AG08395 (cell line): ENCODE measurements at places on chromosomes 5 and 9.

- DNase-seq = no peak
Measured at GRCh38 chr5:114097570-114097969, 264.3 kb upstream of the KCNN2 start.

GRCh38 chr5:122494109-122494508, 182.1 kb downstream of the SNCAIP start:
- no peak for DNase-seq

- DNase-seq = no peak
Measured at GRCh38 chr9:113139225-113139829, 11.5 kb upstream of the SLC31A2 start.

GRCh38 chr5:20166456-20166855, 178.5 kb upstream of the CDH18 start:
- no peak for DNase-seq

DNA sequence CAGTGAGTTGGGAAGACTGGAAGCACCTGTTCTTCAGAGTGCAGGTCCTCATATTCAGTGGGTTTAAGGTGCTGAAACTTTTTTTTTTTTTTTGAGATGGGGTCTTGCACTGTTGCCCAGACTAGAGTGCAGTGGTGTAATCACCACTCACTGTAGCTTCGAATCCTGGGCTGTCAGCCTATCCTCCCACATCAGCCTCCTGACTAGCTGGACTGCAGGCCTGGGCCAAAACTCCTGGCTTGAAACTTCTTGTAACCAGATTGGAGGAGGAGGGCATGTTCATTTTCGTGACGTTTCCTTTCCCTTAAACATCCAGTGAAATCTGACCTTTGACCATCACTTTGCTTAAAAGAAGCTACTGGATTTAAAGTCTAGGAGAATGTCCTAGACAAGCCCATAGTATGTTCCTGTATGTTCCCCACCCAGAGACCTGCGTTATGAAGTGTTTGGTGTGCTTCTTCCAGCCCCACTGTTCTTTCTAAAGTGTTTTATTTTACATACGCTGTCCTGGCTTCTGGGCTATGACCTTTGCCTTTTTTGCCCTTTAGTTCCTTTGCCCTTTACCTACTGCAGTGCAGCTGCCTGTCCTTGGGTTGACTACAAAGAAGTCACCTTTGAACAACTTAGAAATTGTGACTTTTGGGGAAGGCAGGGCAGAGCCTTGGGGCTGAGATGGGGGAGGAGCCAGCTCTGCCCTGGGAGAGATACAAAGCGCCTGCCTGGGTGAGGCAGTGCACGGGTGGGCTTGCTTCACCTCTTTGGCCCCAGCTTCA, 18.4 kb downstream of the TENT4A start:
- DNase-seq = no peak

DNA sequence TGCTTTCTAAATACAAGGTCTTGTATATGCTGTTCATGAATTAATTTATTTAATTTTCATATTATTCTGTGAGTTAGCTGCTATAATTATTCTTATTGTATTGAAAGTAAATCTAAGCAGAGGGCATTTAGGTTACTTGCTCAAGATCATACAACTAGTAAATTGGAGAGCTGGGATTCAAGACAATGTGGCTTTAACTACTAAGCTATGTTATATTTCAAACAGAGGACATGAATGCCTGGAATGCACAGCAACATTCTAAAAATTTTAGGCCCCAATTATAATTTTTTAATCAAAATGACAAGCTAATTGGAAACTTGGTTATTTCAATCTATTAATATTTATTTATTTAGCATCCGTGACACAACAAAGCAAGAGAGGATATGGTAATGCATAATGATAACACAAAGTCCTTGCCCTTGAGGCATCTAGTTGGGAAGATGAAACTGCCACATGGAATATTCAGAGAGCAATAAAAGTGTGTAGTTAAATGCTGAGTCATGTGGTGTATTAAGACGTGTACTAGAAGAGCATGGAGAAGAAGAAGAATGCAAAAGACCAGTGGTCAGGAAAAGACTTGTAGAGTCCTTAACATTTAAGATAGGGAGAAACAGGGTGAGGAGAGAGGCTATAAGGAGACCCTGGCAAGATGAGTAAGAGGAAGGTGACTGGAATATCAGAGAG, 24.4 kb downstream of the CTXN3 start:
- DNase-seq = no peak

GRCh38 chr5:149656576-149657182, 73.4 kb upstream of the PPARGC1B start:
- no peak for DNase-seq
